NCI-H1092 (cell line): ENCODE measurements at places on chromosomes 6 and 20.

GRCh38 chr6:118725944-118726343, 74.6 kb upstream of the CEP85L start:
- DNase-seq: no peak

DNA sequence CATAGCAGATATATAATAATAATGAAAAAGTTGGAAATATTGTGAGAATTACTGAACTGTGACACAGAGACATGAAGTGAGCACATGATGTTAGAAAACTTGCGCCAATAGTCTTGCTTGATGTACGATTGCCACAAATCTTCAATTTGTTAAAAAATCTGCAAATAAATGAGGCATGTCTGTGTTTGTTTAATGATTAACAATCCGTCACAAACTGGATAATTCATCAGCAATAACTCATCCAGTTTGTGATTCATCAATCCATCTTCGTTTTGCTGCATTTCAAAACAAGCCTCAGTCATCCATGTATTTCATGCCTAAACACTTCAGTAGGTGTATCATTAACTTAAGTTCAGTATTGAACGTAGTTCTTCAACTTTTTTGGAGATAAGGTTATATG, 25.5 kb upstream of the SMIM26 start:
- no peak for DNase-seq

DNA sequence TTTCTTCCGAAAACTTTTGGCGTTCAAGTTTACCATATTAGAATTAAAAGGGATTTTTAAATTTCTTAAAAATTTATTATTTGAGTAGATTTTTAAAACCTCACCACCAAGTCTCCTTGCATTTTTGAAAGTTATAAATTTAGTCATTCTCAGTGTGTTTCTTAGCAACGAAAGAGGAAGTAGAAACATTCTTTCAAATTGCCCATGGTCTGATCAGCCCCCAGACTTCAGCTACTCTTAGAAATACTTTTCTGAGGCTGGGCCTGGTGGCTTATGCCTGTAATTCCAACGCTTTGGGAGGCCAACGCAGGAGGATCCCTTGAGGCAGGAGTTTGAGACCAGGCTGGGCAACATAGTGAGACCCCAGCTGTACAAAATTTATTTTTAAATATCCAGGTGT, 15.1 kb upstream of the RTF2 start:
- DNase-seq: no peak

DNA sequence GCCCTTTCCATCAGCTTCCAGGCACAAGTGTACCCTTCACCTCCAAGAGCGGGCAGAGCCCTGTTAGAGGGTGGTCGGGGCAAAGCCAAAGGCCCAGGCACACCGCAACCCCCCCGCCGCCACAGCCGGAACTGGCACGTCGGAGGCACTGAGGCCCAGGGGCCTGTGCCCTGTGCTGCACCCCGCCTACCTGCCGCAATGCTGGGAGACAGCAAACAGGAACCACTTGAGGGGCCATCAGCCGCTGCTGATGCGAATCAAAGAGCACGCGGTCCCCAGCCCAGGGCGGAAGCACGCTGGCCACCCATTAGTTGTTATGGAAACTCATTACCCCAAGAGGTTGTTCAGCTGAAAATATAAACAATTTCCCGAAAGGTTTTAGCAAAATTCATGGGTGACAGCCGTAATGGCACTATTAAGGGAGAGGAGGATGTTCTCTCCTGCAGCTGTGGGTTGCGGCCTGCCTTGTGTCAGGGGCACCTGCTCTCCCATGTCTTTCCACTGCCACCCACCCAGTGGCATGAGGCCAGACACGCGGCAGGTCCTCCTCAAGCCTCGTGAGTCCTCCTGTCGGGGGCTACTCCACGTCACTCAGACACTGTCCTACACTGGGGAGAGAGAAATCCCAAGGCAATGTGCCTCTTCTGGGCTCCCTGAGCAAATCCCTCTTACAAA, 65.3 kb downstream of the EDN3 start:
- peak; percentile 69 for DNase-seq

DNA sequence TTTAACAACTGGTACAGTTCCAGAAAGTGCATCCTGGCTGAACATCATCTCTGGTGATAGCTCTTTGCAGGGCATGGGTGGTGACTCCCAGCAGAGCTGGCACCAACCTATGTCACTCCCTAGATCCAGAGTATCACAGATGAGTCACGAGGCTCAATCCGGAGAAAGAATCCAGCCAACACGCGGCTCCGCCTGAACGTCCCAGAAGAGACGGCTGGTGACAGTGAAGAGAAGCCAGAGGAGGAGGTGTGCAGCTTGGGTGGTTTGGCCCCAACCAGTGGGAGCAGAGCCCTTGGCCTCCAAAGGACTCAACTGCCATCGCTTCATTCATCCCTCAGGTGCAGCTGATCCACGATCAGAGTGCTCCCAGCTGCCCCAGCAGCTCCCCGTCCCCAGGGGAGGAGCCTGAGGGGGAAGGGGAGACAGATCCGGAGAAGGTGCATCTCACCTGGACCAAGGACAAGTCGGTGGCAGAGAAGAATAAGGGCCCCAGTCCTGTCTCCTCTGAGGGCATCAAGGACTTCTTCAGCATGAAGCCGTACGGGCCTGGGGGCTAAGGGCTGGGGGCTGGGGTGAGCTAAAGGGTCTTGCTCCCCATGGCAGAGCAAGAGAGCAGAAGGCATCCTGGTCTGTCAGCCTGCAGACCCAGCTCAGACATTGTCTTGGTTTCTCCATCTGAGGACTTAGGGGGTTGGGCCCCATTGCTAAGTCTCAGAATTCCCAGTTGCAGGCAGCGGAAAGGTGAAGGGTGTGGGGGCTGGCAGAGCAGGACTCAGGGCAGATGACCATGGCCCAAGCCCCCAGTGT, 27.2 kb downstream of the SLC12A5 start:
- DNase-seq: no peak

GRCh38 chr6:166763606-166764472, 136.8 kb upstream of the RPS6KA2 start:
- no peak for DNase-seq

DNA sequence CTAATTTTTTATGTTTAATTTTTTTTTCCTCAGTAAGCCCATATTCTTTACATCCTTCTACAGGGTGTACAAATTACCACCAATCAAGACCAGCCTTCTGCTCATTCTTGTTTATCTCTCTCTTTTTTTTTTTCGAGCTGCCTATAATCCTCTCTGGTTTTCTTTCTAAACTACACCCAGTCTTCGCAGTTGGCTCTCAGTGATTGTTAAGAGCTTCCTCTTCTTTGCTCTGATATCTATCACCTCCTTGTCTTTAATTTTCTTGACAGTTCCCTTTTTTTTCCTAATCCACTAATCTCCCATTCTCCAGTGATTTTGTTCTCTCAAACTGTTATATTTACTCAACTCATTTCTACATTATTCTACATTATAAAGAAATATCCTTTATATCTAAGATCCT, 38.5 kb upstream of the PTPRK start:
- DNase-seq: no peak

DNA sequence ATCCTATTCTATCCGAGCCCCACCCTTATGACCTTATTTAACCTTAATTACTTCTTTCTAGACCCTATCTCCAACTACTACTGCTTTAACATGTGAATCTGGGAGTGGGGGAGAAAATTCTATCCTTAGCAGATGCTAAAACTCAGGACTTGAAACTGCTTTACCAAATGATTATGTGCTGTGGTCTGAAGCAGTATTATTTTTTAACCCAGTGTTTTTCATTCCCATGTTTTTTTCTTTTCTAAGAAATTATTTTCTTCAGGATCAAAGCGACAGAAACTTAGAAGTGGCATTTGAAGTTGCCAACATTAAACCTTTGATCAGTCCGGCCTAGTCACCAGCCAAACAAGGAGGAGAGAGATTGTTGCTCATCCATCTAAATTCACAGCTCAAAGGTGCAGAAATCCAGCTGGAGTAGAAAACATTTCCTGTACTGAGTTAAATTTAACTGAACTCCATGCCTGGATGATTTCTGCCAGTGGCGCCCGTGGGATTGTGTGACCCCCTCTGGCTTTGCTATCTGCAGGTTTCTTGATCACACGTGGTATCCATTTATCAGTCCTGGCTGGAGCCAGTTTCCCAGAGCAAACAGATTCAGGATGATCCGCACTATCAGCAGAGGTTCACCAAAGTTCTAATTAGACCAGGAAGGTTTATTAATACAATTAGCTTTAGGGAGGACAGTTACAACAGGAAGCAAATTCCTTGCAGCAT, 300.5 kb downstream of the PLCB1 start:
- no peak for DNase-seq

GRCh38 chr6:101303495-101303894, 90.0 kb upstream of the GRIK2 start:
- no peak for DNase-seq

GRCh38 chr6:158567152-158567551, 7.3 kb downstream of the TMEM181 start:
- DNase-seq: no peak

DNA sequence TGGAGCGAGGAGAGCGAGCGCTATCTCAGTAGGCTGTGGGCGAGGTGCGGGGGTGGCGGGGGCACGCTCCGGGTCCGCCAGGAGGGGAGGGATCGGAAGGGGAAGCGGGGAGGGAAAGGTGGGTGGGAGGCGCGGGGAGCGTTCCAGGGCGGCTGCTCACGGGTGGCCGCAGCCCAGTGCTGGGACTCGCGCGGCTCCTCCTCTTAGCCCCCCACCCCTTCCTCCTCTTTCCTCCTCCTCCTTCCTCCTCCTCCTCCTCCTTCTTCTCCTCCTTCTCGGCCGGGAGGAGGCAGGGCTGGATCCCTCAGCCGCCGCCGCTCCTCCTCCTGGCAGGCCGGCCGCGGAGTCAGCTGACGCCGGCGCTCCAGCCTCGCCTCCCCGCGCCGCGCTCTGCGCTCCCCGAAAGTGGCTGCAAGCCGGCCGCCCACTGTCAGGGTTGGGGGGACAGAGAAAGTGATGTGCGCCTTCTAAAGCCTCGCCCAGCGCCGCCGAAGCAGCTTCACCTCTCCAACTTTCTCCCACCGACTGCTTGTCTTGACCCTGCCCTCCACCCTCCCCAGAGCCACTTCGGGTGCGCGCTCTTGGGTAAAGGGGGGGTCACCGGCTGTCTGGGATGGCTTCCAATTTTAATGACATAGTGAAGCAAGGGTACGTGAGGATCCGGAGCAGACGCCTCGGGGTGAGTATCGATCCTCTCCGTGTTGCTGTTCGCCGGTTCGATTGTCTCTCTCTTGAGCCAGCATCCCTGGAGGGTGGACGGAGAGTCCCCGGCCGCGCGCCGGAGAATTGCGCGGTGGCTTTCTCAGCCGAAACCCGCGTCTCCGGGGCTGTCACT, at the start of gene DOK5:
Gene DOK5 (plus strand): TSS at position 260 of the 835 bp plus-strand sequence. CDS start 354 bp downstream, at position 614.
- no peak for DNase-seq
